WERI-Rb-1 (cell line): ENCODE measurements at places on chromosomes 3 and 15.

GRCh38 chr15:70062321-70062956, 35.3 kb downstream of the TLE3 start:
- peak; percentile 74 for DNase-seq

GRCh38 chr3:67509471-67510075, 144.8 kb downstream of the SUCLG2 start:
- DNase-seq: no peak

DNA sequence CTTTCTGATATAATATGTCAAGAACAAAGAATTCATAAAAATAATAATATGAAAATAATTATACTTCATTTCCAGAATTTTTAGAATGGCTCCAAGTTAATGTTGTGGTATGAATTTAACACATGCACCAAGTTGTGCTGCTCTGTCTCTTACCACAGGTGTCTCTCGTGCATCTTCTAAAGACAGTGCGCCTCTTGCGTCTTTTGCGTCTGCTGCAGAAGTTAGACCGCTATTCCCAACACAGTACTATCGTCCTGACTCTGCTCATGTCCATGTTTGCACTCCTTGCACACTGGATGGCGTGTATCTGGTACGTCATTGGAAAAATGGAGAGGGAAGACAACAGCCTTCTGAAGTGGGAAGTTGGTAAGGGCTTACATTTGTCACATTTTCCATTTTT, 246.6 kb downstream of the KCNH8 start:
- DNase-seq: no peak

DNA sequence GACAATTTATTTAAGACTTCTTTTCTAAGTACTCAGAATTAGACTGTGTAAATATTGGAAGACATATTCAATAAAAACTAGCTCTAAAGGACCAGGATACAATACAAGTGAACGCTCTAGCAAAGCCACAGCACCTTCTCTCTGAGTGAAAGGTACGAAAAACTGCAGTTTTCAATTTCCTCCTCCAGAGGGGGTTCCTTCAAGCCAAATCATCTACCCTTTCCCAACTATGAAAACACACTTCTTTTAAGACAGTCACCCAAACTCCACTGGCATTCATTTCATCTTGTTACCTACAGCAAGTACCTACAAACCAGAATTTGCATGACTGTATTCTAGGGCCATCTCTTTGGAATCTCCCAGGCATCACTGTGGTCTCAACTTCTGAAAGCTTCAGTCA, 165.8 kb downstream of the ERC2 start:
- DNase-seq: no peak

DNA sequence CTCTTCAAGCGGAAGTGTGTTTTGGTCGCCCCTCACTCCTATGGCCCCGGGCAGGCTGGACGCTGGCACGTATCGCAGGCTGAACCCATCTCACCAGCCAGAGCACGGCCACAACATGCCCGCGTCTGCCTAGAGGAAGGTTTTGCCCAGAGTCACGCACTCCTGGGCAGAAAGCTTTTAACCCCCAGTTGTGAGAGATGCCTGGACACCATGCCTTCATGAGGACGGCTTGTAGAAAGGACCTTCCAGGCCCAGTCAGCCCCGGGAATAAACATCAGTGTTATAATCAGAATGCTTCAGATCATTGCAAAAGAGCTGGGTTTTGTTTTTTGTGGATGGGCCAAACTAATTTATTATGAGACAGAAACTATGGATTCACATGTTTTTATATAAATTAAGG, 16.5 kb downstream of the CYFIP1 start:
- DNase-seq: no peak

DNA sequence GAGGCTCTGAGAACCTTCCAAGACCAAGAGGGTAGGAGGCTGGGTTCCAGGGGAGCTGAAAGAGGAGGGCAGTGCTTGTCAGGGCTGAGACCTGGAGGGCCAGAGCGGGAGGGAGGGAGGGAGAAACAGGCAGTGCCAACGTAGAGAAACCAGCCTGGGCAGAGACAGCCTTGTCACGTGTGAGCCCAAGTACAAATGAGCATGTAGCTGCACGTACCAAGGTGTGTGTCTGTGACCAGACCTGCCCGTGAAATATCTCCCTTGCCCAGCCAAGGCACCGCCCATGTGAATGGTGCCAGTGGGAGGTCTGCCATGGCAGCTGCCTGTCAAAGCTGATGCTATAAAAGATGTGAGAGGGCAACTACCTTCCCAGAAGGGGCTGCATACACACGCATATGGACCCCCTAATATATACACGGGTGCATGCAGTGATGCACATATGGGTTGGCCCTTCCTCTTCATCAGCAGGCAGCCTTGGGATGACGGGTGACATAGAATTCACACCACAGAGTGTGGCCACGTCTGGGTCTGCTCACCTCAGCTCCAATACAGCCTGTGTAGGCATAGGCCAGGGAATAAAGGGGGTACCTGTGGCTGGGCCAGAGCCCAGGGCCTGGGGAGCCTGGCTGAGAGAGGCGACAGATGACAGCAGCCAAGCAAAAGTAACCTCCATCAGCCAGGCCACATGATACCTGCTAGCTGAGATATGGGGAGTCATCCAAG, 7.8 kb upstream of the CTDSPL start:
- no peak for DNase-seq

- no peak for DNase-seq
Observed at GRCh38 chr3:164903820-164904451, 174.4 kb downstream of the SI start.
